Amniotic stem cell (primary cell): ENCODE measurements at places on chromosomes 5 and 9.
A peak's percentile ranks its signal among the peaks of the same experiment; 100 is the strongest.

DNA sequence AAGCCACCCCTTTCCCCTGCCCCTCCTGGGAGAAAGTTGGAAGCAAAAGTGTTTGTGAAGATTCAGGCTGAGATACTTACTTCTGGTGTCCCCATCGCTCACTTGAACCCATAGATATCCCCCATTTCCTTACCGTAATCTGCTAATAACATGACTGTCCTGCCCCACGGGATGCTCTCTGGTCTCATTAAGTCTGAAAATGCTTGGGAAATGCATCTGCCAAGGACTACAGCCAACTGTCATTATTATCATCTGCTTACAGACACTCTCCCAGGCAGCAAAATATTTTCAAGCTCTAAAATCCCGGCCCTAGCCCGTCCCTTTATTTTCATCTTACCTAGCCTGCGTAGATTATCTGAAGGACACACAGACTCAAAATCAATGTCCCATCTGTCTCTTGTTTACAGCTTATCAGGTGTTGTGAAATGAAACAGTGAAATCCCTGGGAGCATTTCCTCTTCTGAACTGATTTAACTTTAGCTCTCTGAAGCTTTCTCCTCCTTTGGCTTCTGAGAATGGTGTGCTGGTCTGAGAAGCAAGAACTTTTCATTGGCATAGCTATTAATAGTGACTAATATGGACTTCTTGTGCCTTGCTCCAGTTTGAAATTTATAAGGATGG lies 126.9 kb upstream of the OSMR start:
- no peak for DNase-seq

DNA sequence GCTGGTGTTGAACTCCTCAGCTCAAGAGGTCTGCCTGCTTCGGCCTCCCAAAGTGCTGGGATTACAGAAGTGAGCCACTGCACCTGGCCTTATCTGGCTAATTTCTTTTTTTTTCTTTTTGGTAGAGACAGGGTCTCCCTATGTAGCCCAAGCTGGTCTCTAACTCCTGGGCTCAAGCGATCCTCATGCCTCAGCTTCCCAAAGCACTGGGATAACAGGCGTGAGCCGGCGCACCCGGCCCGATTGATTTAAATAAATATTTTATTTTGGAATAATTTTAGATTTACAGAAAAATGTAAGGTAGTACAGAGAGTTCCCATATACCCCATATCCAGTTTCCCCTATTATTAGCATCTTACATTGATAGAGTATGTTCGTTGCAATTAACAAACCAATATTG lies 155.0 kb upstream of the MVB12B start:
- DNase-seq = no peak

DNA sequence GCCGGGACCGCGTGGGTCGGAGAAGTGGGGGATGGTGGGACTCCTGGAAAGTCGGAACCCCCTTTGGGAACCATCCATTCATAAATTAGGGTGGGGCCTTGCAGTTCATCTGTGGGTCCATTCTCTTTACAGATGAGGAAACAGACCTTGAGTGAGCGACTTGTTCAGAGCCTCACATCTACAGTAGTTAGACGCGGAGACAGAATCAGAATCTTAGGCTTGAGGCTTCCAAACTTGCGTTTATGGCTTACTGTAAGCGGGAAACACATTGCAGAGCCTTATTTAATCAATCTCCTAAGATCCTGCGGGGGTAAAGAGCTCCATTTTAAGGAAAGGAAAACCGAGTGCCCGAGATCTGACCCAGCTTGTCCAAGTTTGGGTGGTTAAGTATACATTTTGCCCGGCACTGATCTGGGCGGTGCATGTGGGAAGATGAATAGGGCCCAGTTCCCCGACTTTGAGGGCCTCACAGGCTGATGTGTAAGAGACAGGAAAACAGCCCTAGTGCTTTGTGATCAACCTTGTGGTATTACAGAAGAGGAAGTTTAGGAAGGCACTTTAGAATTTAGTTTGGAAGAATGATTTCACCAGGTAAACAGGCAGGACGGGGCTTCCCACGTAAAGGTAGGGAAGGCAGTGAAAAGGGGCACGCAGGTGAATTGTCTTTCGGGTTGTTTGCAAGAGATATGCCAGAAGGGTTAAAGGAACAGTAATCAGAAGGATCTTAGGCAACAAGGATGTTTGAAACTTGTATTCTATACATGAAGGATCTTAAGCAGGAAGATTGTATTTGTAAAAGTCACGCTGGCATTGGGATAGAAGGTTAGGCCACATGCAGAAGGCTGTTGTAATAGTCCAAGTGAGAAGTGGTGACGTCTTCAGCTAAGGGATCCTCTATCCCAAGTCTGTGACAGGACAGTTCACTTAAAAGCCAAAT lies 744 bp downstream of the TARS1 start:
- DNase-seq = peak; percentile 37

- DNase-seq = no peak
Measured at GRCh38 chr5:101846496-101846895, 449.6 kb downstream of the SLCO4C1 start.

DNA sequence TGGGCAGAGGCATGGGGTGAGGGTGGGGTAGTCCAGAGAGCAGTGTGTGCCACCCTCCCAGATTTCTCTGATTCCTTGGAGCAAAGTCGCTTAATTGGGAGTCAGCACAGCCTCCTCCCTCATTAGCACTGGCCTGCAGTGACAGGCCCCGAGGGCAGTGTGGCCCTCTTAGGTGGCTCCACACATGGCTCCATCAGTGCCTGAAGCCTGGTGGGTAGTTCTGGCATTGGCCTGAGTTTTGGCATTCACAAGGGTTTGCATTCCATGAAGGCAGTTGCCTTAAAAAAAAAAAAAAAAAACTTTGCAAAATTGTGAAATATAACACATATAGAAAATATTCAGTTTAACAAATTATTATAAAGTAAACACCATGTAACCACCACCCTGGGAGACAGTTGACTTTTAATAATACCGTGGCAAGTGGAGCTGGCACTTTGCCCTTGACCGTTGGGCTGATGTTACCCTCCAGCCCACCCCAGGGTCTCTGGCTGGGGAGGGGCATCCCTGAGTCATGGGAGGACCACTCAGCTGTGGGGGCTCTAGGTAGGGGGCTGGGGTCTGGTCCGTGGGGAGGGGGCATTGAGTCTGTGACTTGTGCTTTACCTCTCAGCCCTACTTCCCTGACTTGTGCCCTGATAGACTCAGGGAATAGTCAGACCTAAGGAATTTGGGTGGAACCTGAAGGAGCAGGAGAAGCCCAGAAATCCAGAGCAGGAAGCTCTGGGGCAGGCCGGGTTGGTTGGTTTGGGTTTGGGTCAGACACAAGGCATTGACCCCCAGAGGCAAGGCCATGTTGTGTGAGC lies 51.3 kb upstream of the PITX1 start:
- peak; percentile 15 for DNase-seq

DNA sequence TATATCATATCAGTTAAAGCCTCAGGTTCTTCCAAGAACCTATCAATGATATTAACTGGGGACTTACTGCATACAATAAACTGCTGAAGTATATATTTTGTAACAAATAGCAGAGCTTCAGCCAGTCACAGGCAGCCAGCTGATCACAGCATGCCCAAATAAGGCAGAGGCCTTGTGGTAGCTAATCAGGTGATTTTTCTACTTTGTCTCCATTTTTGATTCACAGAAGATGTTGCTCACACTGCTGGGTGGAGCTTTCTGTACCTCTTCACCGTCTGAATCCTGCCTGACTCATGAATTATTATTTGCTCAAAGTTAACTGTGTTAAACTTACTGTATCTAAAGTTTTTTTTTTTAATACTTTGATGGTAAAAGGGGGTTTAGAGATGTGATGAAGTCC lies 357.4 kb downstream of the PSAT1 start:
- DNase-seq = no peak

DNA sequence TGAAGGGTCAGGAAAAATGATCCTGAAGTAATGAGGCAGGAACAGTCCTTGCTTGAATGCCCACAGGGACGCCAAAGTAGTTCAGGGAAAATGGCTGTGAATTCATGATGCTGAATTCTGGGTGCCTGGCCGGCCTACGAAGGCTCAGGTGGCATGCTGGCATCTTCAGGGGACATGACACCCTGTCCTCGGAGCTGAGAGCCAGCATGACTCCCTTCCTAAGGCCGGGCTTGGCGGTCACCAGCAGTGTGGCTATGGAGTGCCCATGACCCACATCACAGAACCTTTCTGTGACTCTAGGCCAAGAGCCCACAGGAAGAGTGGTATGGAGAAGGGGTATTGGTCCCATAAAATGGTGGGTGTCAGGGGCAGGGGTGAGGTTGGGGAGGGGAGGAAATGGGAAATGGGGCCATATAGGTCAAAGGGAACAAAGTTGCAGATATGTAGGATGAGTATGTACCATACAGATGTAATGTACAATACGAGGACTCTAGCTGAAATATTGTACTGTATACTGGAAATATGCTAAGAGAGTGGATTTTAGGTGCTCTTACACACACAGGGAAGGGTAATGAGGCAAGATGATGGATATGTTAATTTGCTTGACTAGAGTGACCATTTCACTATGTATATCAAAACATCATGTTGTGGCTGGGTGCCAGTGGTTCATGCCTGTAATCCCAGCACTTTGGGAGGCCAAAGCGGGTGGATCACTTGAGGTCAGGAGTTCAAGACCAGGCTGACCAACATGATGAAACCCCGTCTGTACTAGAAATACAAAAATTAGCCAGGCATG lies 202.8 kb upstream of the KLF9 start:
- DNase-seq = no peak

DNA sequence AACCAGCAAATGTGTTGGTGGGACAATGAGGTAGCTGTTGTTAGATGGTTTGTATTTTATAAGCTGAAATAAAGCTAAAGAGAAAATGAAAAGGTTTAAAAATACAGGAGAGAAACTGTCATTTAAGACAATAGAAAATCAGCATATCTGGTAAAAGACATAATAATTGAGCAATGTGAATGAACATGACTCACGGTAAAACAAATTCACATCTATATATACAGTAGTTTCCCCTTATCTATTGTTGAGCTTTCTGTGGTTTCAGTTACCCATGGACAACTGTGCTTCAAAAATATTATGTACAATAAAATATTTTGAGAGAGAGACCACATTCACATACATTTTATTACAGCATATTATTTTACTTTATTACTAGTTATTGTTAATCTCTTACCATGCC lies 1649.8 kb downstream of the EFNA5 start:
- DNase-seq = no peak

- peak; percentile 59 for DNase-seq
Measured at GRCh38 chr9:83959061-83959460, 21.0 kb downstream of the HNRNPK start.

DNA sequence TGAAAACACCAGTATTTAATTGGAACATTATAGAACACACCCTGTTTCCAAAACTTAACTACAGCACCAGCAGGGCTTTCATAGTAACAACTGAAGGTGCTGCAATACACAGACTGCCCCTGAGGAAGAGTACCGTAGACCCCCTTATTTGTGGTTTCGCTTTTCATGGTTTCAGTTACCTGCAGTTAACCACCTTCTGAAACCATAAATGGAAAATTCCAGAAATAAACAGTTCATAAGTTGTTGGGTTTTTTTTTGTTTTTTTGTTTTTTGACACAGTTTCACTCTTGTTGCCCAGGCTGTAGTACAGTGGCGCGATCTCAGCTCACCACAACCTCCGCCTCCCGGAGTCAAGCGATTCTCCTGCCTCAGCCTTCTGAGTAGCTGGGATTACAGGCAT lies 9.5 kb upstream of the GLDC start:
- DNase-seq = no peak

GRCh38 chr5:149807176-149807575 lies 77.1 kb downstream of the PPARGC1B start:
- DNase-seq = no peak

DNA sequence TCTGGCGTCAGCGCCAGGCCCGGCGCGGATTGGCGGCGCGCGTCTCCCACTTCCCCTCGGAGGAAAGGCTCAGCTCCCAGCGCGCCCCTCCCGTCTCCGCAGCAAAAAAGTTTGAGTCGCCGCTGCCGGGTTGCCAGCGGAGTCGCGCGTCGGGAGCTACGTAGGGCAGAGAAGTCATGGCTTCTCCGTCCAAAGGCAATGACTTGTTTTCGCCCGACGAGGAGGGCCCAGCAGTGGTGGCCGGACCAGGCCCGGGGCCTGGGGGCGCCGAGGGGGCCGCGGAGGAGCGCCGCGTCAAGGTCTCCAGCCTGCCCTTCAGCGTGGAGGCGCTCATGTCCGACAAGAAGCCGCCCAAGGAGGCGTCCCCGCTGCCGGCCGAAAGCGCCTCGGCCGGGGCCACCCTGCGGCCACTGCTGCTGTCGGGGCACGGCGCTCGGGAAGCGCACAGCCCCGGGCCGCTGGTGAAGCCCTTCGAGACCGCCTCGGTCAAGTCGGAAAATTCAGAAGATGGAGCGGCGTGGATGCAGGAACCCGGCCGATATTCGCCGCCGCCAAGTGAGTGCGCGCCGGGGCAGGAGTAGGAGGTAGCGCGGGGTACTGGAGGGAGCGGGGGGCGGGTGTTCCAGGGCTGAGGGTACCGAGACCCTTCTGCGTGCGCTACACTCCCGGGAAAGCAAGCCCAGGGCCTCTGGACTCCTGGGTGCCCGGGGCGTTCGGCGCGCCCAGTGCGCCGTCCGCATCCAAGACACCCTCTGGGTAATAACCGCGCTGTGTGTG lies at the start of gene MSX2:
Gene MSX2, plus strand, starts transcription at position 99 of the 777 bp plus-strand sequence. Its CDS starts 78 bp downstream, at position 177.
- DNase-seq = peak; percentile 73

DNA sequence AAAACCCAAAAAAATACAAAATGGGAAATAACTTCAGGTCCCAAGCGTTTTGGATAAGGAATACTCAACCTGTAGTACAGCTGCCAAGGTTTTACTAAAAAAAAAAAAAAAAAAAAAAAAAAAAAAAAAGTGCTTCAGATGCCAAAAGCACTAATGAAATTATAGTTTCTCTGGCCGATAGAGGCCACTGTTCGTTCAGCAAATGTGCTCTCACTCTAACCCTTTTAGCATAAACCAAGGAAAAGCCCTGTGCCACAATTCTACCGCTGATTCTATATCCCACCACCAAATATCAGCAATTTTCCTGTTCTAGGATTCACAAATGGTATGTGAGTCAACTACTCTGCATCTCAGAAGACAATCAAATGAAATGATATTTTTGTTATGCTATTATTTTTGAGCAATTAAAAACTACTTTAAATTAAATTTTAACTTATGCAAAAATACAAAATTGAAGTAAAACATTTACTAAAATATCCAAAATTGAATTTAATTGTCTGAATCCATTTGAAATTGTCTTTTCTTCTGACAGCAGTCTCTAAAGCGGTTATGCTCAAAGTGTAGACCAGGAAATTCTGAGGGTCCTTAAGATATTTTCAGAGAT lies 79.8 kb downstream of the RICTOR start:
- DNase-seq = peak; percentile 33

DNA sequence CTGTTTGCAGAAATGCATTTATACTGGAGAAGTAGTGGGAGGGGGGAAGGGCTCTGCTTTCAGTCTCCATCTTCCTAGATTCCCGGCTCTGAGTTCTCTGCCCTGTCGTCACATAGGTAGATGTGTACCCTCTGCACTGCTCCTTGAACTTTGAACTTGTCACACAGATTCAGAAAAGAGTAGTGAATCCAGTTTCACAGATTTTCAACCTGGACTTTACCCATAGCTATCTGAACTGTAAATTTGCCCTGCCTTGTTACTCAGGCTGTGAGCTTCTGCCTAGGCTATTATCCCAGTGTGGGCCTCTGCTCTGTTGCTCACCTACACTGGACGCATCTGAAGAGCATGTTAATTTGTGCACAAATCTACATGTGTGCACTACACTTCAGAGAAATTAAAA lies 12.8 kb upstream of the C9orf152 start:
- no peak for DNase-seq

GRCh38 chr5:8829323-8830029 lies 716.4 kb downstream of the SEMA5A start:
- peak; percentile 94 for DNase-seq
